Stimulated activated CD4-positive, alpha-beta T cell treated with anti-CD3 and anti-CD28 coated beads, Interleukin-4, amount 100 ng/mL, for 4 hours (primary cell): ENCODE measurements at places on chromosomes 5 and 9.
A peak's percentile ranks its signal among the peaks of the same experiment; 100 is the strongest.

- DNase-seq: no peak
Observed at GRCh38 chr5:891117-891836, 1.3 kb downstream of the BRD9 start.

- DNase-seq: no peak
Observed at GRCh38 chr5:55575815-55576583, 41.2 kb upstream of the PLPP1 start.

- DNase-seq: no peak
Observed at GRCh38 chr5:169307646-169308045, 6.7 kb upstream of the SLIT3 start.

- DNase-seq: no peak
Observed at GRCh38 chr9:125161284-125161918, 18.1 kb upstream of the SCAI start.

- DNase-seq: no peak
Observed at GRCh38 chr9:35562895-35563780, 41.9 kb upstream of the TESK1 start.

GRCh38 chr5:130871346-130872086 is 293.5 kb downstream of the HINT1 start:
- DNase-seq: no peak

DNA sequence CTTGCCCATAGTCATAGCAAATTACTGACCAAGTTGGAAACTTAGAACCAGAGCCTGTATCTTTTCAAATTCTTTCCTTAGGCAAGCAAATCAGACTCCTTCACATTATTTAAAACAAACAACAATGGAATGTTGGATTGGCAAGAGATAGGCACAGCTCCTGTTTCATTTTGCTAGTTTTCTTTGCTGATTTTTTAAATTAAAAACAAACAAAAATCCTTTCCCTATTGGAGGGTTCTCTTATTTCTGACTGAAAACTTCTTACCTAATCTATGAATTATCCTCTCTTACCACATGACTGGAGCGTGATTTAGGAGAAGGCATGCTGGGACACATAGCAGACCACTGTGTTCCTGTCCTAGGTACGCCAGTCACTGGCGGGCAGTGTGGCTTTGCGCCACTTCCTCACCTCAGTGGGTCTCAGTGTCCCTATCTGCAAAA is 63.0 kb downstream of the TTC39B start:
- no peak for DNase-seq

DNA sequence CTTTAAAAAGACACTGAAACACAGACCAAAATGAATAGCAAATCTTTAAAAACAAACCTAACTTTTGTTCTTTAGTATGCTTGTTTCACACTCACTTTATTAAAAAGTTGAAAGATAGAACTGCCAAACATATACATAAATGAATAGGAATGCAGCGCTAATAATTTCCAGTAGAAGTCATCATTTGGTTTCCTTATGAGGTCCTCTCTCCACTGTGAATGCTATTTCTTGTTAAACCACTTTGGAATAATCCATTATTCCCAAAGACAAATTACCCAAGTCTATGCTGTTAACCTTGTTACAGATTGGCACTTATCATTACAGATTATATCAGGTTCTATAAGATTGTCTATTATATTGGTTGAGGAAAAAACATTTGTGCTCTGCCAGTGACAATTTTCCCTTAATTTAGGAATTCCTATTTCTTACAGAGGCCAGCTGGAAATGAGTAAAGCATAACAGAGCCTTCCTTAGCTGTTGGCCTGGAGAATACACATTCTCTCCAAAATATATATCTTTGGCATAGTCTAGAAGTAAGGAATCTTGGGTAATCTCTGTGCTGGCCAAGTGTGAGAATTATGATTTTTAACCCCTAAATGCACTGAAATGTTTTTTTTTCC is 29.3 kb upstream of the MINAR2 start:
- DNase-seq: no peak

GRCh38 chr5:63959177-63959982 is 2.9 kb downstream of the HTR1A start:
- DNase-seq: no peak

GRCh38 chr5:39716532-39717028 is 291.8 kb upstream of the DAB2 start:
- DNase-seq: peak; percentile 11

GRCh38 chr9:91751922-91752321 is 198.1 kb downstream of the ROR2 start:
- no peak for DNase-seq

DNA sequence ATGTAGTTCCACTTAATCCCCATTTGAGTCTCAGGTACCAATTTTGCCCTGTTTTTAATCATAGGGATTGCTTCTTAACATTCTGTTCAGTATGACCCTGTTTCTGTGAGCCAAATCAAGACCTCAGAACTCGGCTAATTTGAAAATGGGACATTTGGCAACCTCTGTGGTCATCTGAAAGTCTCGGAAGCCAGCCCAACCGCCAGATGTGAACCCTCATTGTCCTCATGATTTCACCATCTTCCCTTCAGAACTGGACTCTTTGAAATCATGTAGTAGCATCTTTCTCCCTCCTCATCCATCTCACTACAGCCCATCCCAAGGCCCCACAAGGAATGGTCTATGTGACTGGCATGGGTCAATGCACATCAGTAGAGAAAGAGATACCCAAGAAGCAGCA is 88.9 kb downstream of the S1PR3 start:
- no peak for DNase-seq

GRCh38 chr5:113199122-113199905 is 222.7 kb downstream of the DCP2 start:
- no peak for DNase-seq

- DNase-seq: no peak
Observed at GRCh38 chr5:86557920-86558319, 59.8 kb upstream of the COX7C start.

DNA sequence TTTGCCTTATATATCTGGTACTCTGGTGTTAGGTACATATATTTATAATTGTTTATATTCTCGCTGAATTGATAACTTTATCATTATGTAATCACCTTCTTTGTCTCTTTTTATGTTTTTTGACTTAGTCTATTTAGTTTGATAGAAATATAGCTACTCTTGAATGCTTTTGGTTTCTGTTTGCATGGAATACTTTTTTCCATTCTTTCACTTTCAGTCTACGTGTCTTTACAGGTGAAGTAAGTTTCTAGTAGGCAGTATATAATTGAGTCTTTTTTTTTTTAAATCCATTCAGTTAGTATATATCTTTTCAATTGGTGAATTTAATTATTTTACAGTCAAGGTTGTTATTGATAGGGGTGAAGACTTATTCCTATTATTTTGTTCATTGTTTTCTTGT is 131.7 kb downstream of the PSAT1 start:
- no peak for DNase-seq
